ENCODE measurements at places on chromosomes 2 and 18.

DNA sequence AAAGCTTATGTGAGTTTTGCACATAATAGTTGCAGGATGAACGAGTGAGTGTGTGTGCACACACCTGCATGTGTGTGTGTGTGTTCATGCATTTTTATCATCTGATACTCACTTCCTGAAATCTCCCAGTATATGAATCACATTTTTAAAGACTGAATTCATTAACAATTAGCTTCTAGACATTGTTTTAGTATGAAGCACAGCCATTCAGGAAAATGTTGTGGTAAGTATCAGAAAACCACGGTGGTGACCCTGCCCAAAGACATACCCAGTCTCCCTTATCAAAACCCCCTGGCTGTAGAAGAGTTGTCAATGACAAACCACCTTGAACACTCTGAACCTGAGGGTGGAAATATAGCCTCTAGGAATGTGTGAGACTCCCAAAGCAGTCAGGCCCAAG is 220.8 kb downstream of the ALK start:
- DNase-seq: no peak

DNA sequence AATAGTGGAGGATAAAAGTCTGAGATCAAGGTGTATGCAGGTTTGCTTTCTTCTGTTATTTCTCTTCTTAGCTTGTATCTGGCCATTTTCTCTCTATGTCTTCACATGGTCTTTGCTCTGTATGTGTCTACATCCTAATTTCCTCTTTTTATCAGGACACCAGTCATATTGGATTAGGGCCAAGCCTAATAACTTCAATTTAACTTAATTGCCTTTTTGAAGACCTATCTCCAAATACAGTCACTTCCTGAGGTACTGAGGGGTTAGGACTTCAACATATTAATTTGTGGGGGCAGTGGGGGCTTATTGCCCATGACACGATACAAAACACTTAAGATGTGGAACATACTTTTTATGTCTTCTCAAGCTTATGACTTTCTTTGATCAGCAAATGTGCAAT is 632.9 kb upstream of the CELF4 start:
- no peak for DNase-seq

DNA sequence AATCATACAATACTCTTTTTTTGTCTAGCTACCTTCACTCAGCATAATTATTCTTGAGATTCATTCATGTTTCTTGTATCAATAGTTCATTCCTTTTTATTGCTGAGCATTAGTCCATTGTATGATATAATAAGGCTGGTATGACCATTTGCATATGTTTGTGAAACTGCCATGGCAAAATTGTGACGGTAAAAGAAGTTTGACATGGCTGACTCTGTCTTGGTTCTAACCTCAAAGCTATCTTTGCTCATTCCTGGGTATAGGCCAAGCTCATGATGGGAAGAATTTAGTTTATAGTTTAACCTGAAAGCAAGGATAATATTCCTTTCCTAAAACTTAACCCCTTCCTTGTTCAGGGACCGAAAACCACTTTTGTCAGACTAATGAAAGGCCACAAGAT is 46.4 kb downstream of the COMMD1 start:
- DNase-seq: no peak

- DNase-seq: no peak
Measured at GRCh38 chr2:159921752-159922404, 123.9 kb upstream of the CD302 start.

GRCh38 chr2:1781291-1782080 is 37.2 kb upstream of the PXDN start:
- DNase-seq: no peak

GRCh38 chr2:215636816-215637215 is 200.9 kb upstream of the FN1 start:
- no peak for DNase-seq

- no peak for DNase-seq
Measured at GRCh38 chr2:174342686-174343342, 8.1 kb downstream of the SP9 start.

DNA sequence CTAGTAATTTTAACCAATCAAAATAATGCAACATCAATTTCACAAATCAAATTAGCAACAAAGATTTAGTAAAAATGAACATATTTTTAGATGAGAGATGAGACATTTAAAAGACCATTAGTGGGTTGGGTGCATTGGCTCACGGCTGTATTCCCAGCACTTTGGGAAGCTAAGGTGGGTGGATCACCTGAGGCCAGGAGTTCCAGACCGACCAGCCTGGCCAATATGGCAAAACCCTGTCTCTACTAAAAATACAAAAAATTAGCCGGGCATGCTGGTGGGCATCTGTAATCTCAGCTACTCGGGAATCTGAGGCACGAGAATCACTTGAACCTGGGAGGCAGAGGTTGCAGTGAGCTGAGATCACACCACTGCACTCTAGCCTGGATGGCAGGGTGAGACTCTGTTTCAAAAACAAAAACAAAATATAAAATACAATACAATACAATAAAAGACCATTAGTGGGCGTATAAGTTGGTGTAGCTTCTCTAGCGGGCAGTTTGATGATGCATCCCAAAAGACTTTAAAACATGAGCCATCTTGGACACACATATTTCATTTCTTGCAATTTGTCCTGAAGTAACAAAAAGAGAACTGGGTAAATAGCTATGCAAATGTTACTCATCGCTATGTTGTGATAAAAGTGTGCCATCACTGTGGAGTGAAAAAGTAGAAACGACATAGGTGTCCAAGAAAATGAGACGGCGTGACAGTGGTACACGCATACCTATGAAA is 101.8 kb downstream of the COL6A3 start:
- DNase-seq: no peak

- no peak for DNase-seq
Measured at GRCh38 chr2:114127372-114127771, 237.5 kb downstream of the ACTR3 start.

DNA sequence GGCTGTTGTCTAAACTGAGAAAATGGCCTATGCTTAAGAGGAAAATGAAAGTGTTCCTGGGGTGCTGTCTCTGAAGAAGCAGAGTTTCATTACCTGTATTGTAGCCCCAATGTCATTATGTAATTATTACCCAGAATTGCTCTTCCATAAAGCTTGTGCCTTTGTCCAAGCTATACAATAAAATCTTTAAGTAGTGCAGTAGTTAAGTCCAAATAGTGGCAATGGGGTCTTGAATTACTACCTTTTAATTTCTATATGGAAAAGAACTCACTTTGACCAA is 13.8 kb upstream of the ALLC start:
- DNase-seq: no peak

DNA sequence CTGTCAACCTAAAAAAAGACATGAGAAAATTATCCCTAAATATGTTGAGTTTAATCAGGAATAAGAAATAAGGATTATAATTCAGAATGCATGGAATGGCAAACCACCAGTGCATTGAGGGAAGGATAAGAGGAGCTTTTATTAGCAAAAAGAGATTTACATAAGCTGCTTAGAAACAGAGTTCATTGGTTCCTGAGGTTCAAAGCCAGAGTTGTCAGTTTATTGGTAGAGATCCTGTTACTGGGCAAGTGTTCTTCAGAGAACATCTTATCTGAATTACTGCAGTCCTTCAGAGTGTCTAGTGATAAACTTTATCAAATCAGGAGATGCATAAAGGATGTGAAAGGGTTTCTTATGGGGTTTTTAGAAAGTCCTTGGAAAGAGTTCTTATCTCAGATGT is 76.0 kb upstream of the MEX3C start:
- DNase-seq: no peak

GRCh38 chr2:151851761-151852160 is 23.5 kb upstream of the ARL5A start:
- no peak for DNase-seq

GRCh38 chr2:58334414-58334813 is 93.3 kb upstream of the FANCL start:
- no peak for DNase-seq

GRCh38 chr18:79329786-79330185 is 65.9 kb upstream of the NFATC1 start:
- no peak for DNase-seq

DNA sequence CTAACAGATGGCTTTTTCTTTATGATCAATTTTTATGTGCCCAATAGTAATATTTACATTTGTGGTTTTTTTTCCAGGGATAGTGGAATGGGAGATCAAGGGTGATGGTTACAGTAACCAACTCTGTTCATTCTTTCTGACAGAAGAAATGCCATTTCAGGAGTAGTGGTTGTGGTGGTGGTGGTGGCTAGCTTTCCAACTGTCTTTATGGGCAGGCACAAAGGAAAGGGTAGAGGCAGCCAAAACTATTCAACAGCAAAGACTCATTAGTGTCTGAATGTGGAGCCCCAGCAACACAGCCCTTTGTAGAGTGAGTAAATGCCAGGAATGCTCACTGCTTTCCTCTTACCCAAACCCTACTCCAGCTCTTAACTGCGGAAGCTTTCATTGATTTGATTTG is 227.7 kb downstream of the RND3 start:
- DNase-seq: no peak

DNA sequence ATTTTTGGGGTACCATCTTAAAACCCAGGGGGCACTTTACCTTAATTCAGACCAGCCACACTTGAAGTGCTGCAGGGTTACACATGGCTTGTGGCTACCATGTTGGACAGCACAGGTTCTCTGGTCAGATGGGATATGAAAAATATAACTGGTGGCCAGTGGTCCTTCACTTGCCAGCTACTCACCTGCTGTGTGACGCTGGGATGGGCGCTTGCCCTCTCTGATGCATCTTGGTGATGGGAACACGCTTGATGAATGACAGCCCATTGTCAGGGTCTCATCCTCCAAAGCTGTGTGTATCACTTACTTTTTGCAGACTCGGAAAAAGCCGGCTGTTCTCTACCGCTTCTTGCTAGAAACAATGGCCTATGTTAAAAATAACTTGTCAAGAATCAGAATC is 22.5 kb downstream of the HJURP start:
- no peak for DNase-seq

DNA sequence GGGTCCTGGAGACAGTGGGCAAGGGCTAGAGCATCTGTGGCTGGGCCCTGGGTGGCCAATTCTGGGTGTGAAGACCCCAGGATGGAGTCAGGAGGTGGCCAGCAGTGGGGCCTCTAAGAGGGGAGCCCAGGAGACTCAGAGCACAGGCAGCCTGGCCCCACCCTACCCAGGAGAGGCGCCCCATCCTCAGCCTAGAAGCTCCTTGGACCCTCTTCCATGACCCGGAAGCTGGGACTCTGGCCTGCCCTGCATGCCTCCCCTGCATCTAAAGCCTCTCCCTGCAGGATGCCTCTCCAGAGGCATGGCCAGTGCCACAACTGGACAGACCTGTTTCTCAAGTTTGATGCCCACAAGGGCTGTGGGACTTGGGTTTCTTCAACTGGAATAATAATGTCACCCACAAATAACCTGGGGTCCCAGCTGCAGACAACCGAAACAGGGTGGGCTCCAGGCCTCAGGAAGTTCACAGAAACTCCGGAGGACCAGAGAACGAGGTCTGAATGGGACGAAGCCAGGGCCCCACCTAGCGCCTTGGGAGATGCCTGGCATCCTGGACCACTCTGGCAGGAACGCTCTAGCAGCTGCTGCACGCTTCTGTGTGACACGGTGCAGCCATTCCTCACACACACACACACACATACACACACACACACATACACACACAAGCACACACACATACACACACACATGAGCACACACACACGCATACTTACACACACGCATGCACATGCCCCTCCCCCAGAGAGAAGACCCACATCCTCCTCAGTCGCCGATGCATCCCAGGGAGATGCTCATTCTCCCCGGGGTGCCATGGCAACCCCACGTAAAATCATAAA is 16.4 kb downstream of the KCNIP3 start:
- no peak for DNase-seq

GRCh38 chr2:64937687-64938491 is 51.3 kb upstream of the SLC1A4 start:
- no peak for DNase-seq

- no peak for DNase-seq
Measured at GRCh38 chr2:164849506-164849905, 7.9 kb upstream of the COBLL1 start.

- DNase-seq: no peak
Measured at GRCh38 chr2:177728399-177728765, 335.8 kb downstream of the AGPS start.

Data from cortex of kidney (tissue), 1 donor.